ENCODE measurements at places on chromosomes 4 and X. TPM values are rescaled to one million over a fixed set of nuclear protein-coding genes. Genes with fewer than 3 reads are reported as not detected.
A peak's percentile ranks its signal among the peaks of the same experiment; 100 is the strongest.

GRCh38 chr4:88200186-88200585 is 41.7 kb upstream of the ABCG2 start:
- no peak for DNase-seq

The BCORL1 gene
- 10.9 TPM for total RNA-seq

- no peak for DNase-seq
Observed at GRCh38 chr4:132395561-132395960, 753.5 kb upstream of the PCDH10 start.

DNA sequence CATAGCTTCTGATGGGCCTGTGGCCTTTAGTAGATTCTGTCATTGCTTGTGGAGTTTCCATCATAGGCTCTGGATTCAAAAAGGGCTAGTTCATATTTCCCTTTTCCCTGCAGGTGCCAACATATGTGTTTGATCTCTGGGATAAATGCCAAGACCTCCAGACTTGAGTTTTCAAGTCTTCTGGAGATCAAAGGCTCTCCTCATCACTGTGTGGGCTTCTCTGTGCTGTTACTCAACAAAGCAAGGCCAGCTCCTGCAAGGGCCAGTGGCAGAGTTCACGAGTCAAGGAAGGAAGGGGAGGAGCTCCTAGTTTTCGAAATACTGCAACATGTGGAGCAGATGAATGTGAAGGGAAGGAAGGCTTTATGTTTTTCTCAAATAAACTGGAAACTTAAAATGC is 62.7 kb upstream of the SCML1 start:
- peak; percentile 47 for DNase-seq

- no peak for DNase-seq
Observed at GRCh38 chrX:103464072-103464773, 55.1 kb downstream of the RAB40A start.

DNA sequence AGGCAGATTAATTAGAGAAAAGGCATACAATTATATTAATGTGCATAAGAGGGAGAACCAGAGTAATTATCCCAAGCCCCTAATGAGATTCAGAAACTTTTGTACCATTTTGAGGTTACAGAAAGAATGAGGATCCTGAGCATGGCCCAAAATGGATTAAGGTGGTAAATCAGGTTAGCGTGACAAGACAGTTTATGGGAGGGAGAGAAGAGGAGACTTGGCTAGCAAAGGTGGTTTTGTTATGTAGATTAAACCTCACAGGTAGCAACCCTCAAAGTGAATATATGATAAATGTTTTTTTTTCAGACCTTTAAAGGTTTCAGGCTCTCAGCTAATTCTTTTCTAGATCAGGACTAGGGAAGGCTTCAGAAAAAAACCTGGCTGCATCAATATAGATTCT is 781.8 kb downstream of the FAM133A start:
- DNase-seq: no peak

- no peak for DNase-seq
Observed at GRCh38 chr4:35697210-35697736, 547.0 kb downstream of the ARAP2 start.

GRCh38 chrX:48461830-48462229 is 8.2 kb downstream of the SLC38A5 start:
- no peak for DNase-seq

The CAMK2D gene
- 98.2 TPM for total RNA-seq

DNA sequence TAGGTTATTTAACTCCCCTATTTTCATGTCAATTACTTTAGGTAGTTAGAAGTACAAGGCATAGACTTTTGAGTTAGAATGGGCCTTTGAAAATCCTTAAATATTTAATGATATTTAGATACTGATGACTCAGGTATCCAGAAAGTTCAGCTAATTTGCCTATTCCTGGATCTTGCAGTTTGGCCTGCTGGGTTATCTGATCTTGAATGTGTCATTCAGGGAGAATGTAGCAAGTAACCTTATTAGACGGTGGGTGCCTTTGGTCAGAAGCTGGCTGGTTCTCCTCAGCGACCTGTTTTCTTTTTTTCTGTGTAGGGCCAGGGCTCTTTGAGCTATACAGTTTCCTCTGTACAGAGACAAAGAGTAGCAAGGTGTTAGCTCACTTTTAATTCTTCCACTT is 42.0 kb downstream of the MTM1 start:
- no peak for DNase-seq

DNA sequence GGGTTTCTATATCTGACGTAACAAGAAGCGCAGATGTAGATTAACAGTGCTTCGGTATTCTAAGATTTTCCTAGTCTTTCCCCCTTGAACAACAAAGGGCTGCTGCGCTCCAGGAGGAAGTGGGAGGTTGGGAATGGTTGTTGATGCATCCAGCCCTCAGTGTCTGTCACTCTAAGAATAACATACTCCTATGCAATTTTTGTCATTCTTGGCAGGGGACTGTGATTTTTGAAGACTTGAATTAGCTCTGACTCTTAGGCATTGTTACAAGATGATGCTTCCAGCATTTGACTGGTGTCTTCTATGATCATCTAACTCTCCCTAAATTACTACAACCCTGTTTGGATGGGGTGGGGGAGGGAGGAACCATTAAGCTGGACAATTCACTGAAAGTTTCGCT is 394.2 kb downstream of the ARHGAP24 start:
- DNase-seq: no peak

The PABPC1L2B gene
- total RNA-seq: not detected

DNA sequence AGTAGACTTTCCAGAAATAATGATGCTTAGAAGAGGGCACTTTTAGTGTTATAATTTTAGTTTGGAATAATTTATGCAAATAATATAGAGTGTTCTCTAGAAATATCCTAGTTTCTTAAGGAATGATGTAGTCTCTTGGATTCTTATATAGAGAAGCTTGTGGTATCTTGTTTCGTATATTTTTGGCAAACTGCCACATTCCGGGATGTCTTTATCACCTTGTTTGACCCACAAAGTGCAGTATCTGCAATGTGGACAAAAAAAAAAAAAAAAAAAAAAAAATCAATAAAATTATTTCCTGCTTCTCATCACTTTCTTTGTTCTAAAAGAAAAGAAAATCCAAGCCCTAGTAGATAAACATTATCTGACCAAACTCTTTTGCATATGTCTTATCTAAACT is 1577.7 kb upstream of the TENM3 start:
- DNase-seq: no peak

- no peak for DNase-seq
Observed at GRCh38 chrX:30008031-30008430, 207.3 kb upstream of the MAGEB2 start.

GRCh38 chr4:47486231-47486673 is 1.2 kb downstream of the ATP10D start:
- DNase-seq: no peak

DNA sequence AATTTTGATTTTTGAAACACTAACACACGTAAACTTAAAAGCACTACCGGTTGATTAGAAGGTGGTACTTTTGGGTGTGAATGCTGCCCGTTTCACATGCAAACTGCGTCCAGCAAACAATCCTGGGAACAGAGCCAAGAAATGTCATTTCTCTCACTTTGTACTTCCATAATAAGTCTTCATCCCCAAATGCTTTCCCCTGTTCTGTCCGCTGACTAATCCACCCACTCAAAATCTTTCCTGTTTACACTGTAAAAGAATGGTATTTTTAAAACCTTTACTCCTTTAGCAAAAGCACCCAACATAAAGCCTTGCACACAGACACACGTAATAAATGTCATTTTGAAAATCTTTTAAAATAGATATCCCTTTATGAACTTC is 39.1 kb upstream of the PDLIM5 start:
- peak; percentile 76 for DNase-seq

- DNase-seq: no peak
Observed at GRCh38 chr4:150974750-150975149, 40.3 kb downstream of the LRBA start.

The NDP gene
- total RNA-seq: not detected

The LRAT gene
- 0.37 TPM for total RNA-seq

DNA sequence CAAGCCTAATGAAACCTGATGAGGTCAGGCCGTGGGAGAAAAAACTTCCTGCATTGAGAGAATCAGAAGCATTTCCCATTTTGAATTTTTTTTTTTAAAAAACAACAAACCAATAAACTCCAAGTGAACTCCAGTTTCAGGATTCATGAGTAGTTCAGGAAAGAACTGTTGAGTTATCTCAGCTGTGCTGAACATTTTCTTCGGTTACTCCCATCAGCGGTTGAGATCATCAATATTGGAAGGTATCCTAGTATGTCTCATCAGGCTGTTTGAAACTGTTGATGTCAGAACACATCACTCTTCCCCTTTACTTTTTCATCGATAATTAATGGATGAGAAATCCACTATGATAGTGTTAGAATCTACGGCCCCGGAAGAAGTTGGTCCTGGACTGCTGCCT is 82.4 kb upstream of the ADGRG2 start:
- no peak for DNase-seq

- no peak for DNase-seq
Observed at GRCh38 chr4:10971800-10972401, 287.3 kb upstream of the CLNK start.

- no peak for DNase-seq
Observed at GRCh38 chr4:177236886-177237285, 72.8 kb upstream of the NEIL3 start.

The CXCL1 gene
- 49.4 TPM for total RNA-seq

- peak; percentile 6 for DNase-seq
Observed at GRCh38 chrX:52852110-52852860, 15.6 kb downstream of the XAGE3 start.

DNA sequence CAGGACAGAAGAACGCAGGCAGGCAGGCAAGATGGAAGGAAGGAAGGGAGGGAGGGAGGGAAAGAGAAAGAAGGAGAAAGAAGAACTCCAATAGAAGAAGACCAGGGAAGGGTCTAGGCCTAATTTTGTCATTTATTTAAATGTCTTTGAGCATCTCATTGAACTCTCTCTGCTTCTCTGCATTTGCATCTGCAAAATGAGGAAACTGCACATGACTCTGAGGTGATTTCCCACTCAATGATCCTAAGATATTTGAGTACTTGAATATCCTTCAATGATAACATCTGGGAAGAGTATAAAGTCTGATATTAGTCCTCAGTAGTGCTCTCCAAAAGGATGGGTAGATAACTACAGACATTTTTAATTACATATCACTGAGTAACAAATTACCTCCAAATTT is 33.1 kb upstream of the RBPJ start:
- no peak for DNase-seq

GRCh38 chr4:122150931-122151330 is 1.2 kb upstream of the BLTP1 start:
- no peak for DNase-seq

- DNase-seq: no peak
Observed at GRCh38 chrX:139141370-139141769, 389.2 kb upstream of the F9 start.

The L1CAM gene
- total RNA-seq: 0.83 TPM

- peak; percentile 6 for DNase-seq
Observed at GRCh38 chrX:143945171-143945570, 61.3 kb downstream of the UBE2NL start.

DNA sequence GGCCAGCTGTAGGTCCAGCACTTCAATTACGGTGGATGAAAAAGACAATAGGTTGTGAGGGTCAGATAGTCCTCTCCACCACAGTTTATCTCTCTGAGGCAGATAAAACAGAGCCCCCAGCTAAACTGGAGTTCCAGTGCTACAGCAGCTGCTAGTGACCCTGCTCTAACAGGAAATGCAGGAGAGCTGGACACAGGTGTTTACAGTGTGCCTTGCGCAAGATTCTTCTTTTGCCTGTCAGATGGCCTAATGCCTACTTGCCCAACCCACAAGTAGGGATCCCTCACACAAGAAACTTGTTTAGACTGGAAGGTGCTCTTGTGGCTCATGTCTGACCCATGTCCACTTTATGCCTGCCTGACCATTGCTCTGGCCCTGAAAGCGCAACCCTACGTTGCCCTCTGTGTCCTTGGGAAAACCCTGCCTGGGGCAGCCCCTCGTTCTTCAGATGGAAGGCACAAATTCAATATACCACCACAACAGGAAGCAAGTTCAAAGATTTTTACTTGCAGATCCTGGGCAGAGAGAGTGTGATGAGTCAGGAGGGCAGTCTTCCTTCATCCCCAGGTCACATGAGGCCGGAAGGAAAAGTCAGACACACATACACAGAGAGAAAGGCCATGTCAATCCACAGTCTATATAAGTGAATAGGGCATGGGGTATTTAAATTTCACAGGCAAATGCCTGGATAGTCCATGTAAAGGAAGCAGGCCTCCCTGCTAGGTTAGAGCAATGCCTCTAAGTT is 105.1 kb upstream of the ADGRL3 start:
- no peak for DNase-seq

GRCh38 chrX:112662559-112663427 is 16.9 kb downstream of the LHFPL1 start:
- no peak for DNase-seq

The DGKK gene
- total RNA-seq: 0.03 TPM

GRCh38 chr4:70754470-70754869 is 32.7 kb downstream of the RUFY3 start:
- DNase-seq: no peak

DNA sequence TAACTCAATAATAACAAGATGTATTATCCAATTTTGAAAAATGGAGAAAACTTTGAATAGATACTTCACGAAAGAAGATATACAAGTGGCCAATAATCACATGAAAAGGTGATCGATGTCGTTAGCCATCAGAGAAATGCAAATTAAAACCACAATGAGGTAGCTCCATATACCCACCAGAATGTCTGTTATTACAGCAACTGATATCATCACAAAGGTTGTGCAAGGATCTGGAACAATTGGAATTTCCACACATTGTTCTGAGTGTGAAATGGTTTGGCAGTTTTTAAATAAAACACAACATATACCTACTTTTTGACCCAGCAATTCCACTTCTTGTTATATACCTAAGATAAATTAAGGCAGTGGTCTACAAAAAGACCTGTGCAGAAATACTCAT is 71.7 kb downstream of the IRS4 start:
- no peak for DNase-seq

The PDS5A gene
- total RNA-seq: 62.3 TPM

GRCh38 chr4:69689599-69689998 is 36.6 kb upstream of the UGT2A1 start:
- DNase-seq: no peak

The NWD2 gene
- total RNA-seq: 0.17 TPM

- DNase-seq: no peak
Observed at GRCh38 chrX:70012756-70013155, 37.0 kb downstream of the AWAT2 start.

DNA sequence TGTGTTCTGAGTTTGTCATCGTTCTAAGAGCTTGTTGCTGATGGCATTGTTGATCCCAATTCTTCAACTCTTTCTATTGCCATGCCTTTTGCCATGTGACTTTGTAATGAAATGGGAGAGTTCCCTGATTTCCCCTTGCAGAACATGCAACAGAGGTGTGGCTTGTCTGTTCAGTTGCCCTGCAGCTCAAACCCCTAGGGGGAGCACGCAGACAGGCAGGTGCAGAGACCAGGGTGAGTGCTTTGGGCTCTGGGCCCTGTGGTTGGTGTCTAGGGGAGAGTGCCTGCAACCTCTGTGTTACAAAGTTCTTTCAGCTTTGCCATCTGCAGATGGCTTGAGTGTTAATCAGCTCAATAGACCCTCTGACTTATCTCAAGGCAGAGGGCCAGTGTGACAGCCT is 332.7 kb downstream of the MID1IP1 start:
- DNase-seq: no peak

GRCh38 chr4:66636349-66636748 is 909.0 kb downstream of the CENPC start:
- no peak for DNase-seq

Measured in lung (tissue), 17 donors.